NCI-H1436 treated with DMSO at 0.1 percent for 48 hours (cell line): ENCODE measurements at places on chromosomes 3 and 15.

DNA sequence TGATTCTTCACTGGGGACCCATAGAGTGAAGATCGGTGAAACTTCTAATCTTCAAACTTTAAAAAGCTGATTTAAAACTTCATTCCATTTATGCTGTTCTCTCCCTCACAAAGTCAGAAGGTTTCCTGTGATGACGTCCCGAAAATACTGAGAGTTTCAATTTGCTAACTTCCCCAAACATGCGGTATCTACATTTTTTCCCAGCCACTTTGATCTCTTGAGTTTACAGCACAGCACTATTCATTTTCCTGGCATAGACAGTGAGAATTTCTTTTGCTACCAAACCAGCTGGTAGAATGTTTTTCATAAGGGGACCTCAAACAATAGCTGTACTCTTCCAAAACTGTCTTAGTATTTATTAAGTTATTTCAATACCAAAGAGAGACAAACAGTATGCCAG is 156.8 kb downstream of the LSAMP start:
- no peak for DNase-seq

GRCh38 chr3:168459226-168459784 is 363.6 kb upstream of the GOLIM4 start:
- DNase-seq: no peak

DNA sequence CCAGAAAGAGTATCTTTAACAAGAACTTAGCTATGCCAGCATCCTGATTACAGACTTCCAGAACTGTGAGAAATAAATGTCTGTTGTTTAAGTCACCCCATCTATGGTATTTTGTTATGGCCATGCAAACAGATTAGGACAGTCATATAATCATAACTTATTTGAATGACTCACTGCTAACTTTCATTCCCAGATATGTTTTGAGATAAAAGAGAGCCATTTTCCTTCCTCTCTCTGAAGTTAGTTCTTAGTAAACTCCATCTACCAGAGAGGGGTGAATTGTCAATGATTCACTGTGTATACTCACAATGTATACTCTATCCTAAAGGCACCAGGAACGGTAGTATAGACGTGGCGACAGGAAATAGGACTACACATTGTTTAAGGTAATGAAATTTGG is 179.4 kb upstream of the DPH6 start:
- no peak for DNase-seq

GRCh38 chr3:185361920-185362319 is 1.0 kb upstream of the MAP3K13 start:
- no peak for DNase-seq

- no peak for DNase-seq
These were observed 15.7 kb upstream of the TM2D3 start for GRCh38 chr15:101667881-101668280.

DNA sequence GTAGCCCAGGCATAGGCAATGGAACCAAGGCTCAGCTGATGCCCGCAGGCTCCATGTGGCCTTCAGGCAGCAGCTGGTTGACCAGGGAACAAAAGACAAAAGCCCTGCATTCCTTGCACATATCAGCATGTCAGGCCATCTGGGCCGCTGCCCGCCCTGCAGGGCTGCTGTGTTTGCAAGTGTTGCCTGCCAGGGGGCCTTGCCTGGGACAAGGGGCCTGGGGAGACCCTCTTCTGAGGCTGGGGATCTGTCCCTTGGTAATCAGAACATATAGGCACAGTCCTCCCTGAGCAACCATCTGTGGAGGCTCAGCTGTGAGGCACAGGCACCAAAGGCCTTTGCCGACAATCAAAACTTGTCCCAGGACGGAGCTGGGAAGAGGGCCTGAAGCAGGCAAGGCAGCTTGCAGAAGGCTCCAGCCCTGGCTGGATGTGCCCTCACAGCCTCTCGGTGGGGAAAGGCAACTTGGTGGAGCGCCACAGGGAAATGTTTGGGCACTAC is 138.2 kb downstream of the TPRA1 start:
- no peak for DNase-seq
